ENCODE measurements at places on chromosomes 7 and 10. TPM values are rescaled to one million over a fixed set of nuclear protein-coding genes. Genes with fewer than 3 reads are reported as not detected.

GRCh38 chr7:37633048-37633447, 50.5 kb upstream of the GPR141 start:
- H3K27me3 ChIP-seq = peaks cover 15% of the 10 kb centered on the region
- no peaks in the 10 kb centered on the region for H3K4me1 ChIP-seq
- H3K4me3 ChIP-seq = no peak overlapping the region
- H3K27ac ChIP-seq = no peak overlapping the region
- H3K36me3 ChIP-seq = no peaks in the 10 kb centered on the region

GRCh38 chr10:12777840-12778585, 223.5 kb downstream of the CCDC3 start:
- DNase-seq = peak; percentile 44
- peaks cover 2% of the 10 kb centered on the region for H3K36me3 ChIP-seq
- H3K27ac ChIP-seq = no peak overlapping the region
- H3K4me3 ChIP-seq = no peak overlapping the region

Gene SRRM3
- not detected for total RNA-seq

Gene MARVELD1
- total RNA-seq = 2.9 TPM

Gene HKDC1
- total RNA-seq = 0.40 TPM

DNA sequence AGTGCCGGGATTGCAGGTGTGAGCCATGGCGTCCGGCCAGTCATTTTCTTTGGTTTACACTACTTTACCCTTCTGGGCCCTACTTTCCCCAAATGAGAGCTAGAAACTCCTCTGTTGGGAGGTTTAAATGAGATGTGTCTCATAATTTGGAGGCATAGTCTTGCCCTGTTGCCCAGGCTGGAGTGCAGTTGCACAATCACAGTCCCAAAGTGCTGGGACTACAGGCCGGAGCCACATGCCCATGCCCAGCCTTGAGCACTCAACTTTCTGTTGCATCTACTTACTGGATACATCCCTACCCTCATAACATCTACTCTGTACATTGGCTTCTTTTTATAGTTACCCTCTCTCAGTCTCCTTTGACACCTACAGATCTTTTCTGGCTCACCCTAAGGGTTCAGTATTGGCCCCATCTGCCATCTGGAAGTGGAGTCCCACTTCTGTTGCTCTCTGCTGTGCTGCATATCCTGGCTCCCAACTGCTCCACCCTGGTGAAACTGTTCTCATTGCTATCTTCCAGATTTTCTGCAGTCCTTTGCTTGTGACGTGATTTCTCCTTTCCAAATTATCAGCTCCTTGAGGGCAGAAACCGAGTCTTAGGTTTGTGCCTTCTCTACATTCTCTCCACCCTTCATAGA, 8.4 kb downstream of the EIF4H start:
- H3K36me3 ChIP-seq = peaks cover 74% of the 10 kb centered on the region
- no peaks in the 10 kb centered on the region for H3K27me3 ChIP-seq
- no peak overlapping the region for H3K4me3 ChIP-seq
- DNase-seq = no peak

DNA sequence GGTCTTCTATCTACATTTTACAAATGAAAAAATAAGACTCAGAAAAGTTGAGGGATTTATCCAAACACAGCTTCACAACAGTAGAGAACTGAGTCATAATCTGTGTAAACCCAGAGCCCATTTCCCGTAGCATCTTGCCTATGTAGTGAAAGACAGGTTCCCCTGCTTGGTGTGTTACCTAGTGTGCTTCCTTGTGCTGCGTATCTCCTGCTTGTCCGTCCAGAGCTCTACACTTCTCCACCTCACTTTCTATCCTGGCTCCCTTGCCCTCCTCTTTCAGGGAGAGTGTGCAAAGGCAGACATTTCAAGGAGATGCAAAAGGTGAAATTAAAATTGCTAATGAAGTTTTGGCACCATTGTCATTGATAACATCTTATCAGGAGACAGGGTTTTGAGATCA, 1.4 kb upstream of the ASNS start:
- H3K4me1 ChIP-seq = peaks cover 19% of the 10 kb centered on the region
- H3K27ac ChIP-seq = no peak overlapping the region
- no peak overlapping the region for H3K4me3 ChIP-seq
- no peak for DNase-seq
- no peaks in the 10 kb centered on the region for H3K27me3 ChIP-seq

DNA sequence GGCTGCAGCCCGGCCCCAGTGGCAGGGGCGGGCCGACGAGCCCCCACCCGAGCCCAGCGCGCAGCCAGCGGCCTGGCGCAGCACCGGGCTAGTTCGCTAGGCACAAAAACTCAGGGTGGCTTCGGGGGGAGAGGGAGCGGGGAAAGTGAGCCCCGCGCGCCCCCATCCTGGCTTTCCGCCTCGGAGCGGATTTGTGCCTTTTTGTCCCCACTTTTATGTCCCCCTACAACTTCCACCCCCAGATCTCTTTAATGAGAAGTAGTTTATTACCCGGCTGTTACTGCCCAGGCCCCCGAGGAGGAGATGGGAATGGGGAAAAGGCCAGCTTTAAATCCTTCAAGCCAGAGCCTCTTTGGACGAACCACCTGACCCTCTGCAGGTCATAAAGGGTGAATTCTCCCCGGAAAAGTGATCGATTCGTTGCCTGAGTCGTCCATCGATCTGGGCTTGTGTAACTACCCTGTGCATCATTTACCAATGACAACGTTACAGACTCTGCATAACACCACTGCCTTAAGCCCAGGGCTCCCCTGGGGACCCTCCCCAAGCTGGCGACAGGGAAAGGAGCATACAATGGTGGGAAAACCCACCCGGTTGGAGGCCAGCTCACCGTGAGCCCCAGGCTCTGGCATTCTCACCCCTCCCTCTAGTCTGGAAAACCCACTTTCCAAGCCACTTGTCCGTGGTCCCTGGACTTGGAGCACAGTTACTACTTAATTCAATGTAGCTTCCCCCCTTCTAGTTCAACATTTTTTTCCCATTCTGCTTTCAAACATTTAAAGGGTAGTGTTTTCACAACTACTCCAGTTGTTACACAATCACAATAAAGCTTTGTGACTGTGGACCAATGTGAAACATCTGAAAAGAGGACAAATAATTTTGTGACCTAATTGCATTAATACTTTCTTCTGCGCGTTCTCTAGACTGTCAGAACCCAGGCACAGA, 748 bp upstream of the SH3PXD2A start:
- H3K36me3 ChIP-seq = no peaks in the 10 kb centered on the region
- no peak for DNase-seq
- H3K4me3 ChIP-seq = peak overlapping the region; percentile 45
- no peak overlapping the region for H3K27ac ChIP-seq

Gene BTBD16
- total RNA-seq = not detected

DNA sequence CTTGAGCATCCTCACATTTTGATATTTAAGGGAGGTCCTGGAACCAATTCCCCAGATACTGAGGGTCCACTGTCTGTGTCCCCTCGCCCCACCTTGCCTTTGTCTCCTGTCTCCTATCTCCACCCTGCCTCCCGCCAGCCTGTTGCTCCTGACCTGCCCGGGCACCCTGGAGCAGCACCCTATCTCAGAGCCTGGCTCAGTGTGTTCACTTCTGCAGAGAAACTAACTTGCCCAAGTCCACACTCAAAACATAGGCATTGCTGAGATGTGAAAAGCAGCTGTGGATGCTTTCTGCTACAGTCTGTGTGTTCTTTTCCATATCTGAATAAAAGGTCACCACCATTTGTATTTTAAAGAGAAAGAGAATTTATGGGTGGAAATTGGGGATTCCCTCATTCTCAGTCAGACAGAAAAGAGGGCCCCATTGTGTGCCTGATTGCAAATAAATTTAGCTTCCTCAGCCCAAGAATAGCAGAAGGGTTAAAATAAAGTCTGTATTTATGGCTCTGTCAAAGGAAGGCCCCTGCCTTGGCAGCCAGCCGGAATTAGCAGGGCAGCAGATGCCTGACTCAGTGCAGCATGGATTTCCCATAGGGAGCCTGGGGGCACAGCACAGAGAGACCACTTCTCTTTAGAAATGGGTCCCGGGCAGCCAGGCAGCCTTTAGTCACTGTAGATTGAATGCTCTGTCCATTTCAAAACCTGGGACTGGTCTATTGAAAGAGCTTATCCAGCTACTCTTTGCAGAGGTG, 161.3 kb downstream of the EGFR start:
- no peak overlapping the region for H3K4me3 ChIP-seq
- no peaks in the 10 kb centered on the region for H3K27me3 ChIP-seq
- H3K27ac ChIP-seq = no peak overlapping the region
- no peaks in the 10 kb centered on the region for H3K4me1 ChIP-seq
- H3K36me3 ChIP-seq = no peaks in the 10 kb centered on the region

GRCh38 chr7:451255-452225, 68.1 kb downstream of the PDGFA start:
- H3K27me3 ChIP-seq = peaks cover 9% of the 10 kb centered on the region
- H3K36me3 ChIP-seq = no peaks in the 10 kb centered on the region
- H3K27ac ChIP-seq = peak overlapping the region; percentile 64
- H3K4me3 ChIP-seq = peak overlapping the region; percentile 35
- DNase-seq = no peak

DNA sequence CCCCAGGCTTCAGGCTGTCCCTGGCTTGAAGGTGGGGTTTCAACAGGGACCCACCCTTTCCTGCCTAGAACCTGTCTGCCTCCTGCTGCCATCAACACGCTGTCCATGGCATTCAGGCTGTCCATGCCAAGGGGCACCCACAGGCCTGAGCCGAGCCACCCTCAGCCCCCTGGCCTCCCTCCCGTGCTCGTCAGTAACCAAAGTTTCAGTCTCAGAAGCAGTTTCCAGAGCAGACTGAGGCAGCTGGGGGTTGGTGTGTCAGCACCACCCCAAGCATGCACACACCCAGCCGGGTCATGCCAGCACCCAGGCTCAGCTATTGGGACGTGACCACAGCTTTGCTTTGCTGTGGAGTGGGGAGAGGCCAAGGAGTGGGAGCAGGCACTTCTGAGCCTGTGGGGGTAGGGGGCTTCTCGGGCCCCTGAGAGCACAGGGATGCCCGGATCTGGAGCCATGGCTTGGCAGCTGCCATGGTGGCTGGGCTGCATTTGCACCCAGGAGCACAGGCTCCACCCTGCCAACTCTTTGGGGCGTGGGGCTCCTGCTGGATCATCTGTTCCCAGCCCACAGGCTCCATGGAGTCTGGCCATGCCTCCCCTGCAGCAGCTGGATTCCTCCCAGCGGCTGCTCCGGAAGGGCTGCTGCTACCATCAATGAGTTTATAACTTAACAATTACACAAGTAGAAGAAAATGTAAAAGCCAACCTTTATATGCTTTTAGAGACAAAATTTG, 314.5 kb upstream of the SEMA3C start:
- DNase-seq = no peak
- H3K27me3 ChIP-seq = no peaks in the 10 kb centered on the region
- H3K36me3 ChIP-seq = no peaks in the 10 kb centered on the region
- H3K4me3 ChIP-seq = no peak overlapping the region
- H3K4me1 ChIP-seq = no peaks in the 10 kb centered on the region
- H3K27ac ChIP-seq = no peak overlapping the region

GRCh38 chr10:110618230-110618610, 25.9 kb upstream of the RBM20 start:
- H3K36me3 ChIP-seq = no peaks in the 10 kb centered on the region
- peak overlapping the region; percentile 91 for H3K27ac ChIP-seq
- DNase-seq = peak; percentile 77
- peaks cover 59% of the 10 kb centered on the region for H3K4me1 ChIP-seq
- H3K27me3 ChIP-seq = no peaks in the 10 kb centered on the region

Gene ASB10
- not detected for total RNA-seq

Gene ACTL6B
- total RNA-seq = not detected

DNA sequence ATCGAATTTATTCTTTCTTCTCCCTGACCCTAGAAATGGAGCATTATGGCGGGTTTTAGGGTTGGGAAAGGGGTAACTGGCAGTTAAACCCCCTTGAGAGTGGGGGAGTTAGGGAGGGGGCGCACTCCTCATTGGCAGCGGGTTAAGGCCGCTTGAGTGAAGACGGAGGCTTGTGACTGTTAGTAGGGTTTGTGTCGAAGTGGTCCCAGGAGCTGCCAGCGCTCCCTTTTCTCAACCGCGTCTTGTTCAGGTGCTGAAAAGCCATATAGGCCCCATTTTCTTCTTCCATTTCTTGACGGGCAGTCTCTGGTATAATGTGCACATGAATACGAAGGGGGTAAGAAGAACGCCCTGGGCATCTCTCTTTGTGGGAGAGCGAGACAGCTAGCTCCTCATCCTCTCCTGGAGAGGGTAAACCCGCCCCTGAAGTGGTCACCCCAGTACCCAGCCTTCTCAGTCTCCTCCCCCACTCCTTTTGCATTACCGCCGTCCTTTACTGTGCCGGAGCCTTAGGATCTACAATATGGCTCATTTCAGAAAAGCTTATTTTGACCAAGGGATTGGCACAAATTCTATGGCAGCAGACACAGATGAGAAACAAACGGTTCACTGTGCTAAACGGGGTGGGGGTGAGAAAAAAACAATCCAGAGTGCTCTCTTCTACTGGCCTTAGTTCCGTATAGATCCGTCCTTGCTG, 836 bp downstream of the KMT2E start:
- peaks cover 11% of the 10 kb centered on the region for H3K4me1 ChIP-seq
- H3K27ac ChIP-seq = peak overlapping the region; percentile 100
- H3K27me3 ChIP-seq = no peaks in the 10 kb centered on the region
- H3K4me3 ChIP-seq = peak overlapping the region; percentile 100
- H3K36me3 ChIP-seq = peaks cover 72% of the 10 kb centered on the region
- DNase-seq = peak; percentile 69

DNA sequence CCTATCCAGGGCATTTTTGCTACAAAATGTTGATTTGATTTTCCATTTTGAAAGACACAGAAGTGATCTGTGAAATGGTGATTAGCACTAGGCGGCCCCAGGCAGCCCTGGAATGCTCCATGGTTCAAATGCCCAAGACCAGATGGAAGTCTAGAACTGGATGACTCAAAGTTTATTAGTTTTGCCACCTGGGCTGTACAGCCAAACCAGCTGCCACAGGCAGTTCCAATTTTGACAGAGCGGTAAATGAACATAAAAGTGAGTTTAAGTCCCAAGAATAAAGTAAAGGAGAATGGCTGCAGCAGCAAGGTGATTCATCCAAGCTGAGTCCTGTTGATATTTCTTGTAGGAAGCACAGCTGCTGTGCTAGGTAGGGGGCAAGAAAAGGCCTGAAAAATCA, 180.5 kb downstream of the SUGCT start:
- H3K27me3 ChIP-seq = no peaks in the 10 kb centered on the region
- no peak overlapping the region for H3K4me3 ChIP-seq
- no peak for DNase-seq
- no peaks in the 10 kb centered on the region for H3K36me3 ChIP-seq
- H3K27ac ChIP-seq = no peak overlapping the region

DNA sequence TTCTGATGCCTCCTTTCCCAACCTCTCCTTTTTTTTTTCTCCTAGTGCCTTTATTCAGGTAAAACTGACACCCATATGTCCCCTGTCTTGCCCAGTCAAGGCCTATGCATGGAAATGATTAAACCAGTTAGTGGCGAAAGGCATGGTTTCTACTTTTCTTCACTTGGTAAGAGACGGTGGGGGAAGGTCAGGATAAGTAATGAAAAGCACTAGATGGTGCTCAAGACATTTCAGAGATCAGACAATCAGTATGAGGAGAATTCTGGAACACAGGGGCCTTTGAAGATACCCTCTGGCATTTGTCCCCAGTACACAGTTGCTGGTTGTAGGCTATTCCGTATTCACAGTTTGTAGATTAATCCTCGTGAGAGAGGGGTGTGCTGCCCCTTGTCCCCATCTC, 121.2 kb downstream of the RTKN2 start:
- H3K4me1 ChIP-seq = peaks cover 8% of the 10 kb centered on the region
- no peaks in the 10 kb centered on the region for H3K27me3 ChIP-seq
- no peak overlapping the region for H3K27ac ChIP-seq
- no peaks in the 10 kb centered on the region for H3K36me3 ChIP-seq
- DNase-seq = no peak

- H3K4me1 ChIP-seq = no peaks in the 10 kb centered on the region
- no peaks in the 10 kb centered on the region for H3K27me3 ChIP-seq
- no peak overlapping the region for H3K27ac ChIP-seq
These were observed 350.3 kb downstream of the HPSE2 start for GRCh38 chr10:98885378-98885777.
